ENCODE measurements at places on chromosomes 12 and 14.

- DNase-seq: no peak
Measured at GRCh38 chr14:55123852-55124639, 5.0 kb upstream of the LGALS3 start.

DNA sequence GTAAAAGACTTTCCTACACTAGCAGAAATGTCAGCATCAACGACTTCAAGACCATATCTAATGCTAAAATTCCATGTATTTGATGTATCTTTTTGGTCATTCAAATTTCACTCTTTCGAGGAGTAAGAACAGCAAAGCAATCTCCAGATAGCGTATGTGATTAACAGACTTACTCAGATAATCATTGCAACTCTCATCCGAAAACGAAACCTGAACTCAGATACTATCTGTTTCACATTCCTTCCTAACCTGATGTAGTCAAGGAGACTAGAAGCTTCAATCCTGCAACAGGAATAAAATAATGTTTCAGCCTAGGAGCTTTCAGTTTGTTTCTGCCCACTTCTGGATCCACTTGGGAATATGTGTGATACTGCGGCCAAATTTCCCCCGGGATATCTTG is 286.3 kb downstream of the NUAK1 start:
- no peak for DNase-seq

DNA sequence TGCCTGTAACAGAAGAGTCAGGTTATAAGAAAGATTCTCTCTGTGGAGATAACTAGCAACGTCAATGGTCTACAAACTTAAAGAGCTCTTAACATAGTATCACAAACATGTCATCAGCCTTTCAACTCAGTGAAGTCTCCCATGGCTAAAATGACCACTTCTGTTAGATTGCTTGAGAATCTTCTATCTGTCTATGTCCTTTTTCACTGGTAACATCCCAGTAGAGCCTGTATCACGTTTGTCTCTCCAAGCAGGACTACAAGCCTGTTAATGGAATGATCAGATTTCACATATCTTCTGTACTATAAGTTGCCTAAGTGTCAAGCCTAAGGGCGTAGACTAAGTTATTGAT is 50.7 kb downstream of the SLC2A13 start:
- DNase-seq: no peak

- peak; percentile 37 for DNase-seq
Measured at GRCh38 chr12:11719678-11720099, 70.2 kb downstream of the ETV6 start.

DNA sequence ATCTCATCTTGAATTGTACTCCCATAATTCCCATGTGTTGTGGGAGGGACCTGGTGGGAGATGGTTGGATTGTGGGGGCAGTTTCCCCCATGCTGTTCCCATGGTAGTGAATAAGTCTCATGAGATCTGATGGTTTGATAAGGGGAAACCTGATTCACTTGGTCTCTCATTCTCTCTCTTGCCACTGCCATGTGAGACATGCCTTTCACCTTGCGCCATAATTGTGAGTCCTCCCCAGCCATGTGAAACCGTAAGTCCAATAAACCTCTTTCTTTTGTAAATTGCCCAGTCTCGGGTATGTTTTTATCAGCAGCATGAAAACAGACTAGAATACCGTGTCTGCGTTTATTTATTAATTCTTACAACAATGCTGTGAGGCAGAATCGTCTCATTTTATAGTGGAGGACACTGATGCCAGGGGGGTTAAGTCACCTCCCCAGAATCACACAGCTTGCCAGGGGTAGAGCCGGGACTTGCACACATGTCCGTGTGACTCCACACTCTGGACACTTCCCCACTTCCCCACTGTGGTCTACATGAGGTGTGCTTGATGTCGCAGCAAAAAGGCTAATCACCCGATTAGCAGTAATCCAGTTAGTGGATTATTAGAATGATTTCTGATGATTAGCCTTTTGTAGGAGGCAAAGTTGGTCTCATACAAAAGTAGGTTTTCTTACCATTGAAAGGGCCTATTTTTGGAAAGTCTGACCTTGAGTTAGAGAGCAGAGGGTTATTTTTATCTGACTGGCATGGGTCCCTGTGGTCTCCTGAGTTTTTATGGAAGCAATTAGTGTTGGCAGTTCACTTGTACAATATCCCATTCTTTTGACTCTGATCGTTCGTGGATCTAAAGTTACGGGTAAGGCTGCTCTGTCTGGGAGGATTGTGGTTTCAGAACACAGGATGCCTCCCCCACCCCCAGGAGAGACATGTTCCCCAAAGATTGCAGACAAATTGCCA is 47.4 kb upstream of the BCL7A start:
- DNase-seq: no peak

DNA sequence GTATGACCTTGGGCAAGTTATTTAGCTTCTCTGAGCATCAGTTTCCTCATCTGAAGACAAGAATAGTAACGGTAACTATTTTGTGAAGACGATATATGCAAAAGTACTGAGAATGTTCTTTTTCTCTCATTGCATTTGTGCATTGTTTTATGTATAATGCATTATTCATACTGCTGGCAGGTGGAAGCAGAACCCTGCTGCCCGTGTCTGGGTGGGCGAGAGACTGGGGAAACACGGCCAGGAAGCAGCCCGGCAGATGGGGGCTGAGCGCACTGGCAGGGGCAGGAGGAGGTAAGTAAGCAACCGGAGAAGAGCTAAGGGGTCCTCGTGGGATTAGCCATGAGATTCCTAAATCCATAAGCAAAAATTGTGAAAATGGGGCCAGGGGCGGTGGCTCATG is 115.8 kb upstream of the MED13L start:
- no peak for DNase-seq

- no peak for DNase-seq
Measured at GRCh38 chr12:66859751-66860440, 181.0 kb upstream of the GRIP1 start.

- no peak for DNase-seq
Measured at GRCh38 chr14:76081642-76082041, 70.1 kb upstream of the GPATCH2L start.

GRCh38 chr12:124203176-124203575 is 91.7 kb upstream of the RFLNA start:
- no peak for DNase-seq

DNA sequence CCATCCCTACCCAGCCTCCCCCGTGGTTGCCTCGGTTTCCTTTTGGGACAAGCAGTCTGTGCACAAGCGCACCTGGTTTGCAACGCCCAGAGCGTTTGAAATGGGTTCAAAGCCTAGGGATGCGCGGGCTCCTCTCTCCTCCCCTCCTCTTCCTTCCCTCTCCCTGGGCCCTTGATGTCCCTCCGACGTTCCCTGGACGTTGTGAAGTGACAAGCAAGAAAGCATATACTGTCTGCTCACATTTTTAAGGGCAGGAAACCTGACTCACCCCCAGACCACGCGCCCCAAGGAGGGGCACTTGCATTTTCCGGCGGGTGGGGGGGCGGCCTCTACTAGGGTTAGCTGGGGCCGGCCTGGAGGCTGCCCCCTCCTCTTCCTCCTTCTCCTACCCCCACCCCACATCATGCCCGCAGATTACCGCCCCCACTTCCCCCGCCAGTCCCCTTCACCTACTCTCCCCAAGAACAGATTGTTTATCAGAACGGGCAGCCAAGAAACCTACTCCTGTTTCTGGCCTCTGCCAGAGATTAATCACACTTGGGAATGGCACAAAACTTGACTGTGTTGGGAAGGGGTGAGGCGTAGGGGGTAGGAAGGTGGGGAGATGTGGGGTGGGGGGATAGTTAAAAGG is 9.5 kb upstream of the IRF2BPL start:
- peak; percentile 49 for DNase-seq

- DNase-seq: no peak
Measured at GRCh38 chr12:4178424-4179170, 95.0 kb upstream of the CCND2 start.

- DNase-seq: no peak
Measured at GRCh38 chr14:58954901-58955861, 233.3 kb upstream of the DAAM1 start.

- DNase-seq: no peak
Measured at GRCh38 chr14:58587271-58587670, 50.5 kb upstream of the DACT1 start.

- DNase-seq: no peak
Measured at GRCh38 chr14:23605931-23606585, 27.5 kb upstream of the JPH4 start.

GRCh38 chr14:56367416-56367815 is 212.2 kb upstream of the TMEM260 start:
- no peak for DNase-seq

DNA sequence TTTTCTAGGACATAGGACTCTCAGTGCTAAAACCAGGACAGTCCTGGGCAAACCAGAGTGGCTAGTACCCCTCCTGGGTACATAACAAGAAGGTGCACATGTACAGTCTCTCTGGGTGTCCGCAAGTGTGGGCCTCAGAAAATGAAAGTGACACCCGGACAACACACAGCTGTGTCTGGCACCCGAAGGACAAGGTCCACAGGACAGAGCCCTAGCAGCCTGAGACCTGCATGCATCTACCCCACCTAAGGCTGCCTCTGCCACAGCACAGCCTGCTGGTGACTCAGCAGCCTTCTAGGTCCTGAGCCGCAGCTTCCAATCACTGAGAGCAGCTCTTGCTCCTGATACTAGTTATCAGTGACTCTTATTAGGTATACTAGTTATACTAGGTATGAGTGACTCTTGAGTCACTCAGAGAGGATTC is 784.1 kb upstream of the TBX3 start:
- DNase-seq: no peak

DNA sequence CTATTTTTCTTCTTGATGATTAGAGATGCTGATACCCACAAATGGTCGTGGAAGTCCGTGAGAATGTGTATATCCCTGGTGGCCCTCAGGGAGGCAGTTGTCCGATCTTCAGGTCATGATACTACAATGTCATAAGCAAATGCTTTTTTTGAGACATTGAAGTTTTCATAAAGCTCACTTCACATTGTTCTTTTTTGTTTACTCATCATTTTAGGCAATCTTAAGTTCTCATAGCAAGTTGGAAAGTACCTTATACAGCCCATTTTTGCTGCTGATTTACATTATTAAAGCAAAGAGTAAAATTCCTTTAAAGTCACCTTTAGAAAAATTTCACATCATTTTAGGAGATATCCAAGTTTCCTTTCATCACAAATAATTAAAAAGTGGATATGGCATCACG is 90.0 kb upstream of the CCDC196 start:
- no peak for DNase-seq

GRCh38 chr14:96658611-96659010 is 138.6 kb upstream of the VRK1 start:
- DNase-seq: no peak

DNA sequence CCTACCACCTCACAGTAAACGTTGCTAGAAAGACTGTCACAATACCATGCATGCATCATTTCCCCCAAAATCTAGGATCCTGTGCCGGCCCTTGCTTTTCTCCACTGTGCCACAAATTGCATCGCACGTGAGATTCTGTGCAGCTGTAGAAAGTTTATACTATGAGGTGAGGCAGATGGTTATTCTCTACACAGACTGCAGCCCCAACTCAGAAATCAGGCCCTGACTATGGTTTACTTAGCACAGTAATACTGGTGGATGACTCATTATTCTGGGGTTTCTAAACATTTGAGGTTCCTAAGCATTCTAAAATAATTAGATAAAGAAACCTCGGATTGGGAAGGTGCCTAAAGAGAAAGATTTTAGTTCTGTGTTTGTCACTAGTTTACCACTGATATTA is 163.8 kb upstream of the CCDC198 start:
- no peak for DNase-seq

- DNase-seq: no peak
Measured at GRCh38 chr12:130956009-130956408, 2.3 kb downstream of the ADGRD1 start.

GRCh38 chr12:53748072-53748840 is 3.5 kb downstream of the CISTR start:
- DNase-seq: no peak

DNA sequence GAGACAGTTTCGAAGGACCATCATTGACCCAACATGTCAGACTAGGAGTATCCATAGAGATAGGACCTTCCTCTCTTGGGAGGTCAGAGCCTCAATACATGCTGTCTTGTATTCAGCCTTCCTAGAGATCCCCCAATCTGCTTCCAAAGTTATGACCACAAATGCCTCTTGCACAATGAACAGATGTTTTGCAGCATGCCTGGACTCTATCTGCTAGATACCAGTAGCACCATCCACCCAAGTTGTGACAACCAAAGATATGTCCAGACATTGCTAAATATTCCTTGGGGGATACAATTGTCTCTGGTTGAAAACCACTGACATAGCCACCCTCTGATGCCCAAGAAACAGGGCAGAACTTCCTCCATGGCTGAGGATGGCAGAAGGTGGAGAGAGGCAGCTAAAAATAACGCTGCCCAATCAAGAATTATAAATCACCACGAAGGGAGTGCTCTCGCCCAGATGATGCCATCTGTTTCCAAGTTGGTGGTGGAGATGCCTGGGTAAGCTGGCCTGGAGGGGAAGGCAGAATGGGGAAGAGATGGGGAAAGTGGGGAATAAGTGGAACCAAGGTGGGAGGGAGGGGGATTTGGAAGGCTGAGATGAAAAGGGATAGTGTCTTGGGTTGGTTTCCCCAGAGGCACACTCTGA is 42.9 kb upstream of the NOS1 start:
- DNase-seq: no peak

DNA sequence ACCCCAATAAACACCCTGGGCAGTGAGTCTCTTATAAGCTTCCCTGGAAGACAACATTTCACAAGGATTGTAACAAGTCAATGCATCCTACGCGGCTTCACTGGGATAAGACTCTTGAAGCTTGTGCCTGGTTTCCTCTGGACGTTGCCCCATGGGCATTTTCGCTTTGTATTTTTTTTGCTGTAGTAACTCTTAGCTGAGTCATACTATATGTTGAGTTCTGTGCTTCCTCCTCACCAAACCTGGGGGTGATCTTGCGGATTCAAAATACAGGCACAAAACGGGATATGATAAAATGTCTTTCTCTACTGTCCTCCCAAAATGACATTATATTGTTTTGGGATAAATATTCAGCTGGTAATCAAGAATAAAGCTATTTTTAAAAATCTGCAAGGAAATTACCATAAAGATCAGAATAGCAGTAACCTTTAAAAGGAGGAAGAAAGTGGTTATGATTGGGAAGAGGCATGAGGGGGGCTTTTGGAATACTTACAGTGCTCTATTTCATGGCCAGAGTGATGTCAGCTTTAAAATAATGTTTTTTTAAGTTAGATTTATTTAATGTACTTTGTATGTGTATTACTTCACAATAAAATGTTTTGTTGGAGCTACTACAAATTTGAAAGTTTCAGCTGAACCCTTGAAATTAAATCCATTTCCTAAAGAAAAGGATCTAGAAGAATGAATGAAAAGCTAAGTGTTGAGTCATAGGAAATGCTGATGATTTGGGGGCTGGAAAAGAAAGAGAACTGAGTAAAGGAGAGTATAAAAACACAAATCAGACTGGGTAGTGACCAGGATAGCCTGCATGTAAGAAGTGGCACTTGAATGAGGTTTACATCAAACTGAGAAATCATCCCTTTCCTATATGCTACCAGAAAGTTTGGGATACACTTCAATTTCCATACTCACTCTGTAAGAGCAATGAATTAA is 14.7 kb downstream of the BTBD7 start:
- no peak for DNase-seq

All from stimulated activated CD4-positive, alpha-beta T cell treated with anti-CD3 and anti-CD28 coated beads, Interleukin-15, amount 100 ng/mL, for 48 hours (primary cell).